Midbrain (tissue), 1 donor: ENCODE measurements at places on chromosomes 13 and 19.

- DNase-seq: no peak
These were observed 460.3 kb downstream of the KLF12 start for GRCh38 chr13:73673931-73674330.

DNA sequence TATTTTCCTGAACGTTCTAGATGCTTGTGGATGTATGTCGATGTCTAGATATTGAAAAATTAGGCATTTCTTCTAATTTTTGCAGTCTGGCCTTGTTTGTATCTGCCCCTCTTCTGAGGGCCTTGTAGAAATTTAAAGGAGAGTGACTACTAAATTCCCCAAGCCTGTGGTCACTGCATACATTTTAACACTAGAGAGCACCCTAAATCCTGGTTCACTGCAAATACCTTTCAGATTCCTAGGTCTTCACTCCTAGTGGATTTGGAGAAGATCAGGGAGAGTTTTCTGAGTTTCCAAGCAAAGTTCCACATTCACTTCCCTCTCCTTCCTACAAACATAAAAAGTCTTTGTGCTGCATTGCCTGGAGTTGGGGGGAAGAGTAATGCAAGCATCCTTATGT lies 1272.5 kb downstream of the OLFM4 start:
- no peak for DNase-seq

DNA sequence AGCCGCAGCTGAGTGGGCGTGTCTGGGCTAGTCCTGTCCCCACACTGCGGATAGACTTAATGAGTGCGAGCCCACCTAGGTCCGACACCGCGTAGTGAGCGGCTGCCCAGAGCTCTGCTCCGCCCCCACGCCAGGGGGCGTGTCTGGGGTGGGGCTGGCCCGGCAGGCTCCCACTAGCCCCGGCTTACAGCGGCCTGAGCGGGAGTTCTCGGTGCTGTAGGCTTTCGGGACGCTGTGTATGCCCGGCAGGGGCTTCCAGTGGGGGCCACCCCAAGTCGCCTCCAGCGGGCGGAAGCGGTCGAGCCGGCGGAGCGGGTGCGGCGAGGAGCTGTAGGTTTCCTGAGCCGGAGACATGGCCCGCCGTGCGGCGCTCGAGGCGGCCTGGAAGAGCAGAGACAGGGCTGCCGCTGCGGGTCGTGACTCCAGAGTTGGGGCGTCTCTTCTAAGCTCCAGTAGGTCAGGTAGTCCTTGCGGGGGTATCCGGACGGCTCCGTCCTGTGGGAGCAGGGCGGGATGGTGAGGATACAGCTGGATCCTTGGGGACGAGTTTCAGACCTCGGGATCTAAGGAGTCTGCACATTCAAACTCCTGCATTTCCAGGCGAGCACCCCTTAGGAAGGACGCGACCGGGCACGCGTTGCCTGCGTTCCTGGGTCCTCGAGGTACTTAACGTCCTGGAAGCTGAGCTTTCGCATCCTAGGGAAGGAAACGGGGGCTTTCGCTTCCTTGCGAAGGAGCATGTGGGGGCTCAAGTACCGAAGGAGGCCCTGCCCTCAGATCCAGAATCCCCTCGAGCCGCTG lies 1.2 kb downstream of the CGB7 start:
- peak; percentile 44 for DNase-seq

DNA sequence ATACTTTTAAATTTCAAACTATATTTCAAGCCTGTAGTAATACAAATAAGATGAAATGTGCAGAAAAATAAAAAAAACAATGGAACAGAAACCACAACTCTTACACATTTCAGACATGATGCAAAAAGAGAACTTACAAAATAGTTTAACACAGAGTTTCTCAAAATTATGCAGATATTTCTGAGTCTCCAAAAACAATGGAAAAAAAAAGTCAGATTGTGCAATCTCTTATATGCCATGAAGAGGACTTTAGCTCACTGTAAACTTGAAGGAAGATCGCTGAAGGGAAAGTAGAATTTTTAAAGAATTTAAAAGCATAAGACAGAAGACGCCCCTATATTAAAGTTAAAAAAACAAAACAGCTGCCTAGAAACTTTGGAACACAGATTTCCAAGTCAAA lies 20.4 kb downstream of the ZNF708 start:
- no peak for DNase-seq

GRCh38 chr13:63351081-63351480 lies 1935.4 kb upstream of the PCDH20 start:
- DNase-seq: no peak
